Esophagus muscularis mucosa (tissue), 4 donors: ENCODE measurements at places on chromosomes 1 and 21. TPM values are rescaled to one million over a fixed set of nuclear protein-coding genes. Genes with fewer than 3 reads are reported as not detected.

IL19 gene
- total RNA-seq = not detected

FCRL3 gene
- 0.33 TPM for total RNA-seq

HLX gene
- 16.0 TPM for total RNA-seq

MFAP2 gene
- total RNA-seq = 5.4 TPM

LRRC38 gene
- total RNA-seq = not detected

LORICRIN gene
- not detected for total RNA-seq
